ENCODE measurements at places on chromosomes 3 and 15.
A peak's percentile ranks its signal among the peaks of the same experiment; 100 is the strongest.

DNA sequence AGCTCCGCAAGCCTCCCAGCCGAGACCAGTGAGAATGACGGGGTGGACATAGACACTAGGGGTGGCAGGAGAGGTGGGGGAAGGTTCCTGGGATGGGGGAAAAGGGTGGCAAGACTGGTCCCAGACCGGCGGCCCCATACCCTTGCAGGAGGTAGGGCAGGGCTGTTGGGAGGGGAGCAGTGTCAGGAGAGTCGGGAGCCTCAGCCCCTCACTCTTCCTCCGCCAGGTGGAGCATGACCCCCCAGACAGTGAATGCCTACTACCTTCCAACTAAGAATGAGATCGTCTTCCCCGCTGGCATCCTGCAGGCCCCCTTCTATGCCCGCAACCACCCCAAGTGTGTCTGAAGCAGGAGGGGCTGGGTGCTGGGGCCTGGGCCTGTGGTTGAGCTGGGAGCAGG is 8.7 kb upstream of the PSMD2 start:
- no peak for DNase-seq

DNA sequence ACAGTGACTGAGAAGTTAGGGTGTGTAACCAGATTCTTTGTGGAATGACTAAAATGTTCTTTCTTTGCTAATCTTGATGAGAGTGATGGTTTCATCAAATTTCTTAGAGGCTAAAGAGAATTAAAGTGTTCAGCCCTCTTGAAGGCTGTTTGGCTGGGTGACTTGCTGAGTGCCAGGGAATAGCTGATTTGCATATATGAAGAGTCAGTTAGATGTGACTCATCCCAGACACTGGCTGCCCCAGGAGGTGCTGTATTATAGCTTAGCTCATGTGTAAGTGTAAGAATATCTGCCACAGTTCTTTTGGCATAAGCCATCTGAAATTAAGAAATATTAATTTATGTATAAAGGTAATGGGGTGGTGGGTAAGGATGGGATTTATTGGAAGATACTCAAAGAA is 535.1 kb downstream of the NLGN1 start:
- DNase-seq: no peak

- DNase-seq: no peak
These were observed 45.1 kb downstream of the CTDSPL start for GRCh38 chr3:37906734-37907282.

DNA sequence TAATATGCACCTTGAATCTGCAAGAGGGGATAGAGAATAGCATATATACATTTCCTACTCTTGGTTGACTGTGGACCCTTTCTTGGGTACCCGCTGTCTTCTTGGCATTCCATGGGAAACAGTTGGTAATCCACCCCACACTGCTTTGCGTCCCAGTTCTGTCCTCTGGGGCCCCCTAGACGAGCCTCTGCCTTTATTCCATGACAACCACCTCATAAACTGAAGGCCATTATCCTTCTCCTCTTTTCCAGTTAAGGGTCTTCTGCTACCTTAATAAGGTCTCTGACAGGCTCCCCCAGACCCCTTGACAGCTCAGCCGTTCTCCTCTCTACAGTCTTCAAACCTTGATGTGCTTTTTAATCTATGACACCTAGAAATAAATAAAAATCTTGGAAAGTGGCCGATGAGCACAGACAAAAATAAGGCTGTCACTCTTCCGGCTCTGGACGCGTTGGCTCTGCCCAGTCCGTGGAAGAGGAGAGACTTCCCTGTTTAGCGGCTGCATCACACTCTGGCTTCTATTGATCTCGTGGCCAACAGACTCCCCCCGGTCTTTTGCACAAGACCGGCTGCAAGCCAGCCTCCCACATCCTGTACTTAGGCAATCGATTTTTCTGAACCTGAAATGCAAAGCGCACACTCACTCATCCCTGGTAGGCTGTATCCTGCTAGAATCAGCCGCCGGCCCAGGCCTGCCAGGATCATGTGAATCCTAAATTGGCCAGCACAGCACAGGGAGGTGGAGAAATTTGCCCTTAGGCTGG is 251.0 kb upstream of the TLE3 start:
- DNase-seq: no peak

DNA sequence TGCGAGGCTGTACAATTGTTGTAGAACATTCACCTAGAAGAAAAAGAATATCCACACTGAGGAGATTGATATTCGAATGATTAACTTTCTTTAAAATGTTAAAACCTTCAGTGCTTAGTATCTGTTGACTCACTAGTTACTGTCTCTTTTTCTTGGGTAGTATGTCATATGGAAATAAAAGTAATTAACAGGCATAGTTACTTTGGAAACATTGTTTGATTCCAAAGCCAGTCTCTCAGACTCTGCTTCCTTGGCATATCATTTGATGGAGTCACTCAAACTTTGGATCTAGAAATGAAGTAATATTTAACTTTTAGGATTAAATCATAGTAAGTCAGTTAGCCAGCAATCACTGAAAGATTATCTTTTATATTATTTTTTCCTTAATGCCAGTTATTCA is 63.4 kb downstream of the MAP2K5 start:
- DNase-seq: no peak

- DNase-seq: no peak
These were observed 3.5 kb downstream of the TBC1D23 start for GRCh38 chr3:100264242-100264641.

DNA sequence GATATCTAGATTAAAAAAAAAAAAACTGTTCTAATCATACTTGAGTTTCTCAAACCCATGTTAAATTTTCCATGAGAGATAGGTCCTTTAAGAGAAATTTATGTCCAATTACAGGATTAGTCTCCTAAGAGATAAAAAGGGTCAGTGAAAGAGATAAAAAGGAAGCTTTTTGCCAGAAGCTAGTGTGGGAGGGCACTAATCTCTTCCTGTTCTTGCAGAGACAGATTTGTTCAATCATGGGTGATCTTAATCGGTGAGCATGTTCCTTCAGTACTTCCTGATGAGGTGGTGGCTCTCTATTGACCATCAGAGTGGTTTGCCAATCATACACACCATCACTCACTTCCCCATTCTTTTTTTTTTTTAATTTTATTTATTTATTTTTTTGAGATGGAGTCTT is 16.9 kb upstream of the LPP start:
- no peak for DNase-seq

GRCh38 chr3:81913886-81914663 is 152.6 kb upstream of the GBE1 start:
- DNase-seq: no peak

DNA sequence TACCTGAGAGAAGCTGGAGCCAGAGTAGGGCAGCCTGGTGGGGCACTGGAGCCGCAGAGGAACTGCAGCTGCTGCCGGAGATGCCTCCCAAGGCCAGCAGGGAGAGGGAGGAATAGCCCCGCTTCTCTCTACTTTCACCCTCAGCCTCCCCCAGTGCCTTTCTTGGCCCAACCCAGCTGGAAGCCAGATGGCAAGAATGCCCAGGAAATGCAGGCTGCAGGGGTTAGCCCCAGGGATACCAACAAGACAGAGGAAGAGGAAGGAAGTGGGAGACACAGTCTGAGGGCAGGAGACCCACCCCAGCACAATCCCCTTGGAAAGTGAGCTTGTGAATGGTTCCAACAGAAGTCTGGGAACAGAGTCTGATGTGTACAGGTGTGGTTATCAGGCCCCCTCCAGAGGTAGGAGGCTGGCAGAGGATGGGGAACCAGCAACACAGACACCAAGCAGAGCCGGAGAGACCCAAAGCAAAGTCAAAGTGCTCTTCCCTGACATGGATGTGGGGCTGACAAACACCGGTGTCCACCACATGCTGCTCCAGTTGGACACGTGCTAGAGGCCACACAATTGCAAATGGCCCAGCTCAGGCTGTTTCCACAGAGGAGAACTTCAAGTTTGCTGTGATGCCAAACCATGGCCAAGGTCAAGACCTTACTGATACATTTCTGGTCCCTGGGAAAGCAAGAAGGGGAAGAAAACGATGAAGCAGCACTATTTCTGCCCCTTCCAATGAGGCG is 418.8 kb upstream of the PROK2 start:
- no peak for DNase-seq

- DNase-seq: no peak
These were observed 335.5 kb upstream of the CBLB start for GRCh38 chr3:106204160-106204868.

- no peak for DNase-seq
These were observed 122.0 kb upstream of the ALDH1A3 start for GRCh38 chr15:100757661-100758060.

GRCh38 chr3:192259661-192260060 is 467.7 kb downstream of the FGF12 start:
- no peak for DNase-seq

- no peak for DNase-seq
These were observed 43.5 kb downstream of the LPP start for GRCh38 chr3:188197388-188197847.

GRCh38 chr3:142975316-142975995 is 12.0 kb upstream of the PAQR9 start:
- no peak for DNase-seq

GRCh38 chr3:39376959-39377634 is 6.1 kb upstream of the SLC25A38 start:
- DNase-seq: no peak

- no peak for DNase-seq
These were observed 34.0 kb upstream of the ITGA11 start for GRCh38 chr15:68465861-68466560.

DNA sequence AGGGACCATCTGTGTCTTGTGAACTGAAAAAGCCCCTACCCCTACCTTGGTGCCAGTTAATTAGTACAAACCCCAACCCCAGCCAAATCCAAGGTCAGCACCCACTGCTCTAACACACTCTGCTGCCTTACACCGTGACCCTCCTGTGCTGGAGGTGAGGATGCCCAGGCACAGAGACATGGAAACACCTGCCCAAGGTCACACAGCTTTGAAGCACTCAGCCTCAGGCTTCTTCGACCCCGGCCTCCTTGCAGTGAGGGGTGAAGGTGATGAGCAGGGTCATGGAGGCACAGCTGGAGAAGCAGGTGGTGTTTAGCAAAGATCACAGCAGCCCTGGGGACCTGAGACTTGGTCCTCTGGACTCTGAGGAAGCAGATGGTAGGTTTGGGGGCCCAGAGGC is 39.0 kb upstream of the SLC6A6 start:
- no peak for DNase-seq

- DNase-seq: no peak
These were observed 6.2 kb upstream of the NR2F2 start for GRCh38 chr15:96324192-96324895.

- no peak for DNase-seq
These were observed 228.5 kb downstream of the ARPP21 start for GRCh38 chr3:35867791-35868190.

- DNase-seq: no peak
These were observed 359.3 kb downstream of the IGSF11 start for GRCh38 chr3:118675305-118675704.

GRCh38 chr3:106386050-106386449 is 517.2 kb upstream of the CBLB start:
- no peak for DNase-seq

DNA sequence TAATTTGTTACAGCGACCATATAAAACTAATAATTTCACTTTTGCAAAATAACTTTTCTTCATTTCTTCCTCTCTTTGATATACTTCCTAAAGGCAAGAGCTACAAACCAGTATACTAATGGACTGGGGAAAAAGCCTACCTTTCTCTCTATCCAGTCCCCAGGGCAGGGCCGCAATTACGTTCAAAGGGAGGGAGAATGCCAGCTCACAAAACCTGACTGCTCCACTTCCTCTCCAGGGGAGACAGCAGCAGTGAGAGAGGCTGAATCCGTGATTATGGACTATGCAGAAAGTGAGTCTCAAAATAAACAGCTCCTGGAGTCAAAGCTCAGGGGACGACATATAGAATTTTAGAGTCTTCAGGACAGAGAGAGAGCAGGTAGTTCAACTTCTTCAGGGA is 126.9 kb upstream of the HES1 start:
- DNase-seq: peak; percentile 14

DNA sequence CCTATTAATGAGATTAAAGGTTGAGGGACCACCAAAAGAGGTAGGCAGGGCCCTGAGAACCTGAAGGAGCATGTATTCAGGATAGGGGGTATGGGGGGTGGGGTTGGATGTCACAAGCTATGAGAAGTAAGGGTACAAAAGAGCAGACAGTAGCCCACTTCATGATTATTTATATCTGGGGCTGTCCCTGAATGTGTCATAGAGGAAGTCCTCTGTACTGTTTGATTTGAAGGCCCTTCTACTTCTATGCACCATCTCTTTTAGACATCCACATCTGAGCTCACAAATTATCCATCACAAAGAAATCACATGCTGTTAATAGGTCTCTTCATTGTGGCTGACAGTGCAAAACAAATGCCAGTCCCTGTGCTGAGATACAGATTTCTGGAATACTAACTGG is 68.6 kb downstream of the FHIT start:
- no peak for DNase-seq

DNA sequence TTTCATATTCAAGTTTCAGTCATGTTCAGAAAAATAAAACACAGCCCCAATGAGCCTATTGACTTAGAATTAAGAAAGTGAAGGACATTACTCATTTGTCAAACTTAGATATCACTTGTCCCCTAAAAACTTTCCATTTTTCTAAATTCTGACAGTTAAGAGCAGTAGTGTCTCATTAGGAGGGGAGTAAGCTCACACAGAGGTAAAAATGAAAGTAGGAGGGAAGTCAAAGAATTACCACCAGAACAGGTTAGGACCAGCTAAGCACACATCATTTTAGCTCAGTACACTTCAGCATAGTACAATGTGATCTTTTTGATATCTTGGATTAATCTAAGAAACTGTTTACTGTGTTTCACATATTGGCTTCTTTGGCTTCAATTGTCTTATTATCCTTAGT is 64.3 kb downstream of the OSTN start:
- no peak for DNase-seq

DNA sequence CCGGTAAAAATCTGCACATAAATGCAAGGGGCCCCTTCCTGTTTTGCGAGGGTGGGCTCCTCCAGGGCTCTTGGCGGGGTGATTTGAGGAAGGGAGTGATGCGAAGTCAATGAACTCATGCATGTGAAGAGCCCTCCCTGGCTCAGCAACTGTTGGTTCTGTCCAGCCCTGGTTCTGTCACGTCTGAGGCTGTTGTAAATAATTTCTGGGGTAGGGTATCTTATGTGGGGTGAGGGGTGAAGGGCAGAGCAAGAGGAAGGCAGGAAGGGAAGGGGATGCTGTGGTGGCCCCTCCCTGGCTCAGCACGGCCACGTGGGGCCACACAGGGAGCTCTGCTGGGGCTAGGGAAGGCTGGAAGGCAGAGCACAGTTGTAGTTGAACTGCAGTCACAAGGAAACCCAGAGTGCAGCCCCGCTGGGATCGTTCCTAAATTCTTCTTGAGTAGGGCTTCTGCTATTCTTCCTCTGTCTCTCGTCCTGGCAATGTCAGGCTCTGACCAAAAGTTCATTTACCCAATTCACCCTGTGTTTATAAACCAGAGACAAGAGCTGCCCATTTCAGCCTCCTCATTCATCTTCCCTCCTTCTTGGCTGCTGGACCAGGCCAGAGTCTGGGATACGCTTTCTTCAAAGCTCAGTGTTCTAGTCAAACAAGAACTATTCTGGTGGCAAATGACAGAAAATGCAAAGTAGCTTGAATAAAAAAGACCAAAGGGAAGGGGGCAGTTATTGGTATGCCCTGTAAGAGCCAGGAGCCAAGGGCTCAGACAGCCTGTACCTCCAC is 14.8 kb upstream of the TOPBP1 start:
- no peak for DNase-seq

GRCh38 chr3:101124125-101124524 is 130.9 kb upstream of the ABI3BP start:
- DNase-seq: no peak

All from NCI-H774 (cell line).